ENCODE measurements at places on chromosomes 13 and 19. TPM values are rescaled to one million over a fixed set of nuclear protein-coding genes. Genes with fewer than 3 reads are reported as not detected.

Gene KLF5
- total RNA-seq = 2.3 TPM

DNA sequence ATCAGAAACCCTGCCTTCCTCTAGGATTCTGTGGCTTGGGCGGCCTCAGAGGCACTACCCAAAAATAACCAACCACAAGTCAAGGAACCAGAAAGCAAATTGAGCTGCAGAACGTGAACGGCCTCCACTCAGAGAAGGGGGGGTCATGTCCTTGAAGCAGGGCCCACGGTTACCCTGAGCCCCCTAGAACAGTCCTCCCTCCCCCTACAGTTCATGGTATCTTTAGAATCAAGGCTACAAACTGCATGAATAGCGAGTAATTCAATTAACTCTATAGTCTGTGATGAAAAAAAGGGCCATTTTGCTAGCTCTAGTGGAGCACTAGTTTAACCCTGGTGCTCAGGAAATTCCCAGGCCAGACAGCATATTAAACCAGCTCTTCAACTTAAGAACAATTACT, 79.0 kb upstream of the ZNF507 start:
- H3K36me3 ChIP-seq = no peaks in the 10 kb centered on the region
- H3K4me3 ChIP-seq = no peak overlapping the region
- H3K27ac ChIP-seq = no peak overlapping the region

GRCh38 chr19:23913931-23914330, 755 bp upstream of the ZNF726 start:
- H3K27ac ChIP-seq = peak overlapping the region; percentile 58
- H3K4me3 ChIP-seq = peak overlapping the region; percentile 94
- DNase-seq = no peak
- peaks cover 14% of the 10 kb centered on the region for H3K4me1 ChIP-seq
- no peaks in the 10 kb centered on the region for H3K27me3 ChIP-seq

DNA sequence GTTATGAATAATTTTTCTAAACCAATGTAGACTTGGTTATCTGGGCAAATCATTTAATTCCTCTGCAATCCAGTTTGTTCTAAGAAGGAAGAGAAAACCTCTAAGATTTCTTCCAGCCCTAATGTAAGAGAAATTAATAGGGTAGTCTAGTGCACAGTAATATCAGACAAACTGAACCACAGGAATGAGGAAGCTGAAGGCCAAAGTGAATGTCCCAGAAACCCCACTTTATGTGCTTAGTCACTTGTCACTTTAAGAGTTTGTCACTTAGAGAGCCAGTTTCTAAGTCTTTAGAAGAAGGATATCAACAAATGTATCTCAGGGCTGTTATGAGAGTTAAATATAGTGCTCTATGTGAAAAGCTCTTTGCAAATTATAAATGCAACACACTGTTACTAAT, 750.6 kb downstream of the DIAPH3 start:
- H3K27me3 ChIP-seq = peaks cover 5% of the 10 kb centered on the region
- no peak overlapping the region for H3K27ac ChIP-seq
- H3K4me3 ChIP-seq = no peak overlapping the region

GRCh38 chr13:32984857-32985626, 31.2 kb upstream of the KL start:
- no peaks in the 10 kb centered on the region for H3K36me3 ChIP-seq
- H3K4me3 ChIP-seq = no peak overlapping the region
- H3K27ac ChIP-seq = no peak overlapping the region
- peak; percentile 13 for DNase-seq
- peaks cover 3% of the 10 kb centered on the region for H3K4me1 ChIP-seq

- no peak for DNase-seq
- peaks cover 8% of the 10 kb centered on the region for H3K4me1 ChIP-seq
- peaks cover 21% of the 10 kb centered on the region for H3K27me3 ChIP-seq
- peaks cover 3% of the 10 kb centered on the region for H3K36me3 ChIP-seq
- peak overlapping the region; percentile 19 for H3K4me3 ChIP-seq
- H3K27ac ChIP-seq = no peak overlapping the region
Observed at GRCh38 chr19:55451163-55451964, 8.3 kb upstream of the SHISA7 start.

GRCh38 chr19:35119091-35119490, 3.5 kb downstream of the FXYD3 start:
- no peak overlapping the region for H3K27ac ChIP-seq
- DNase-seq = no peak
- no peaks in the 10 kb centered on the region for H3K27me3 ChIP-seq
- H3K4me3 ChIP-seq = no peak overlapping the region
